ENCODE measurements at places on chromosomes 7 and 10.

DNA sequence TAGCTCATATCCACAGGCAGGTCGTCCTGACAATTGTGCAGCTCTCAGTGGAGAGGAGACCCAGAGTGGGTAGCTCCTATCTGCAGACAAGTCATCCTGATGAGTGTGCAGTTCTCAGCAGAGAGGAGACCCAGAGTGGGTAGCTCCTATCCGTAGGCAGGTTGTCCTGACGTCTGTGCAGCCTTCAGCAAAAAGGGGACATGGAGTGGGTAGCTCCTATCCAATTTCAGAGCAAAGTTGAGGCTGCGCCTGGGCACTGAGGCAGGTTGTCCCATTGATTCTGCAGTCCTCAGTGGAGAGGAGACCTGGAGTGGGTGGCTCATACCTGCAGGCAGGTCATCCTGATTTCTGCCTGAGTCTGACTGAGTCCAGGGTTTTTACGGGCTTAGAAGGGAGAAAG is 111.8 kb downstream of the HPSE2 start:
- DNase-seq: no peak

DNA sequence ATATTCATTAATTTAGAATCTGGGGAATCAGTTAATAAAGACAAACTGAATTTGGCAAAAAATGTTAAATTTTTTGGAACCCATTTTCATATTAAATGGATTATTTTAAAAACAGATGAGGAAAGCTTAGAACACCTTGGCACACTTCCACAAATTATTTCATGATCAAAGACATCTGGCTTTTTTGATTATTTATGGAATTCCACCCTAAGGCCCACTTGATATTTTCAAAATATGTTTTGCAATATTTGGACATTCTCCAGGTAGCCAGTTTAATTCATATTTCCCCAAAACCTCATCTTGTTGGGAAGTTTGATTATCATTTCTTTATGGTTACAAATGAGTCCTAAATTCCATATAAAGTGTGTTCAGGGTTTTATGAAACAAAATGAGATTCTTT is 129.9 kb downstream of the DOCK4 start:
- no peak for DNase-seq

DNA sequence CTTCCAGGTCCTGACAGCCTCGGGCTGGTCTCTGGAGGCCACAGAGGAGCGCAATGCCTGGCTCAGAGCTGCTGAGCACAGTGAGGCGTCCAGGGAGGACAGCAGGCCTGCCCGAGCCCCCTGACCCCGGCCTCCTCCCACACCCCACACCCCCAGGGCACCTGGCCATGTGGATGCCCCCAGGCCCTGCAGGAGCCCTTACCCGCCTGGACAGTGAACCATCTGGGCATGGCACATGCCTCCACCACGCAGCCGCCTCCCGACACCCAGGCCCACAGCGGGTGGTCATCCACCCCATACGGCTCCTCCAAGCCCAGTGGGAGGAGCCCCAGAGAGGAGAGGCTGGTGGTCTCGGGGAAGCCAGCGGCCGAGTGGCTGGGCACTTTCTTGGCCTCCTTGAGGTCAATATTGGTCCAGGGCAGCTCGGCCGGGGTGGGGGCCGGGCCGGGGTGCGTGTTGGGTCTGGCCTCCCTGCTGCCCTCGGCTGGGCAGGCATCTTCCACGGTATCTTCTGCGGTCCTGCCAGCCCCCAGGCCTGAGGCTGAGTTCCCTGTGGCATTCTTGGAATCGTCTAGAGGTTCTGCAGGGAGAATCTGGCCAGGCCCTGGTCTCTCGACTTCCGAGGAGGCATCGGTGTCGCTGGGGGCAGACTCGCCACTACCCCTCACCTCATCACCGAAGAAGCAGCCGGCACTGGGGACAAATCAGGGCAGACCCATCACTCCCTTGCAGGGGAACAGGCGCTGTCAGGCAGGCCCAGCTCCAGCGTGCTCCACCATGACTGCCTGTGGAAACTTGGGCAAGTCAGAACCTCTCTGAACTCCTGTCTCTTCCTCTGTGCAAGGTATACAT is 18.6 kb downstream of the TECPR1 start:
- DNase-seq: no peak

- DNase-seq: no peak
These were observed 796 bp downstream of the CDK14 start for GRCh38 chr7:90596671-90597562.

DNA sequence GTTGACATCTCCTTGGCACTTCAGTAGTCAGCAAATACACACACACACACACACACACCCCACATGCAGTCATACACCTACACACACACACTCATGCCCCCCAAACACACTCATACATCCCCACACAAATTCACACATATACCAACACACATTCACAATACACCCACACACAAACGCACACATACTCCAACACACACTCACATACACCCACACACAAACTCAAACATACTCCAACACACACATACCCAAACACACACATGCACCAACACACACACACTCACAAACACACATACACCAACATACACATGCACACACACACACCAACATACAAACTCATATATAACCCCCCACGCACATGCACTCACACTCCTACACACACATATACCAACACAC is 31.4 kb upstream of the CHST15 start:
- DNase-seq: no peak

DNA sequence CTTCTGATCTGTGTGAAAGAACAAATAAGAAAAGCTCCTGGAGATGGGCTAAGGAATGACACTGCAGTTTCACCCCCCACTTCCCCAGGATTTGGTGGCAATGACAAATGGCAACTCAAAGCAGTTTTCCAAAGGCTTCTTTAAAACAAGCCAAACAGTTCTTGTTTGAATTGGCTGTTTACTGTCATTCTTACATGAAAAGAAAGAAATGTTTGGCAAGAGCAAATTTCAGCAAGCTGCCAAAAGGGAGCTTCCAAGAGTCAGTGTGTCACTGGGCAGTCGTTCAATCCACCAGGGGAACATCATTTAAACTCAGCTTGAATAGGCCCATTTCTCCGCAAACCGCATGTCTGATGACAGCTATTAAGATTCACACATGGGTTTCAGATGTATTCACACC is 119.0 kb upstream of the RHOBTB1 start:
- no peak for DNase-seq

DNA sequence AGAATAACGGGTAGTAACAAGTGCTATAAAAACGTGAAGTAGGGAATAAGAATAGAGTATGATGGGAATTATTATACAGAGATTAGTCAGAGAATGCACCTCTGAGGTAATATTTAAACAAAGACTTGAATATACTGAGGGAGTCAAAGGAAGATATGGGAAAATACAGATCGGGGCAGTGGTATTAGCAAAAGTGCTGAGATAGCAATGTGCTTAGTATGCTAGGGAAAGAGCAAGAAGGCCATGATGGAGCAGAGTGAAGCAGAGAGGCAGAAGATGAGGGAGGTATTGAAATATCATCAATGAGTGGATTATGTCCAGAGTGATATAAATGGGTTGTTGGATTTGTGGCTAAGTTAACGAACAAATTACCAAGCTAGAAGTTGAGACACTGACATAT is 96.5 kb upstream of the GPR22 start:
- DNase-seq: no peak

- DNase-seq: no peak
These were observed 169.1 kb downstream of the DIP2C start for GRCh38 chr10:520402-520787.

DNA sequence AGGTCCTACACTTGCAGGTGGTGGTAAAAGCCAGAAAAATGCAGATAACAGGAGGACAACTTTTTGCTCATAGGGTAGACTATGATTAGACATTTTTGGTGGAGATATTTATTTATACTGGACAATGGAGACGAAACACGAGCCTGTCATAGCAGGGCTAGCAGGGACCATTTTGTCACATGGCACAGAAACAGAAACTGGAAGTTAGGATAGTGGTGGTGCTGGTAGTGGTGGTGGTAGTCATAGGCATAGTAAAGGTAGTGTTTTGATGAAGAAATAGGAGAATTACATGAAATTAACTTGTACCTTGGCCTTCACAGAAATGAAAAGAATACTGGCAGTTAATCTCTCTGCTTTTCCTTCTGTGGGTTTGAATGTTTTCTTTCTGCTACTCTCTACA is 8.8 kb upstream of the MGAM start:
- no peak for DNase-seq

- no peak for DNase-seq
These were observed 30.5 kb downstream of the GNA12 start for GRCh38 chr7:2813350-2814185.

DNA sequence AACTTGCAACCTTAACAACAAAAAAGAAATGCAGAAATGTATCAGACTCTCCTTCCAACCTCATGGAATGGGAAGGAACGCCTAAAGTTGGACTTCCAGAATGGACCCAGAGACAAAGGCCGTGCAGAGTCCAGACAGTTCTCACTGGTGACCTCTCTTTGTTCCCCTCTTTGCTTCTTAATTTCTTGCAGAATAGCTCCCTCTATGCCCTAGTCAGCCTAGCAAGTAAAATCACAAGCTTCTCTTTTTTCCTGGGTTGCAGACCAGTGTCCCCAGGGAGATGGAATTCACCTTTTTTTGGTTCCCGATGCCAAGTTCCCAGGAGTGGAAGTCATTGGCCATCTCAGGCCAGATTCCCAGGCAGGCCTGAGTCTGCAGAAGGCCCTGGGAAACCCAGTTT is 278.0 kb downstream of the CCSER2 start:
- no peak for DNase-seq

- no peak for DNase-seq
These were observed 4.0 kb upstream of the MYOZ1 start for GRCh38 chr10:73645251-73645650.

DNA sequence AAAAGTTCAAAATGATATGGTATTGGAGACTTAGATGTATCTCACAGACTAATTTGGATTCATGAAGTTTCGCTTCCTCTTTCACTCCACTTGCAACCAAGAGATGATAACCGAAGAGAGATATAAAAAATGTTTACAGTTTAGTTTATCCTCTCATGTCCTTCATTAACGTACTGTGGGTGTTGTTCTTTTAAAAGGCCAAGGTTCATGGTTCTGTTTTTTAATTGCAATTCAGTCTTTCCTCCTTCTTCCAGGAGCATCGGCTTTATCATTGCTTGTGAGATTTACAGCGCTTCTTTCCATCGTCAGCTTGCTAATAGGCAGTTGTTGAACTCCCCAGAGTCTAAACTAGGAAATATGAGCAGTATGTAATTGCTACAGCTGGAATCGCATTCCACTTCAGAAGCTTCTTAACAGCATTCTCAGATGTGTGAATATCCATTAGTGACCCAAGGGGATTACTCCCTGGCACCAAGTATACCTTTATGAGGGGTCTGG is 75.9 kb upstream of the HGF start:
- DNase-seq: no peak

- no peak for DNase-seq
These were observed 137.3 kb downstream of the VTI1A start for GRCh38 chr10:112584276-112584675.

DNA sequence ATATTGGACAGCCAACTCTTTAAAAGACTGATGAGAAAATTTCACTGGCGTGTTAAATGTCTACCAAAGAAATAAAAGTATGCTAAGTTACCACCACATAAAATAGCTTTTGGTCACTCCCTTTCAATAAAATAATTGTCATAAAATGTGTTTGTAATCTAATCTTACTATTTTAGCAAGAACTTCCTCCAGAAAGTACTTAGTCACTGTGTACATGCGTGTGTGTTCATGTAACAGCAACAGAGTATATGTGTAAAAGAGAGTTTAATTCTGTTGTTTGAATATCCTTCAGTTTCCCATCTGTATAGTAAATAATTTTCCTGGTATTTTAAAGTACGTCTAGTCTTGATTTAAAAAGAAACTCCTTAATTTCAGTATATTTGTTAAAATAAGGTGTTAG is 35.0 kb upstream of the WASL start:
- DNase-seq: no peak

- DNase-seq: no peak
These were observed 957 bp upstream of the SVIL start for GRCh38 chr10:29635711-29636144.

DNA sequence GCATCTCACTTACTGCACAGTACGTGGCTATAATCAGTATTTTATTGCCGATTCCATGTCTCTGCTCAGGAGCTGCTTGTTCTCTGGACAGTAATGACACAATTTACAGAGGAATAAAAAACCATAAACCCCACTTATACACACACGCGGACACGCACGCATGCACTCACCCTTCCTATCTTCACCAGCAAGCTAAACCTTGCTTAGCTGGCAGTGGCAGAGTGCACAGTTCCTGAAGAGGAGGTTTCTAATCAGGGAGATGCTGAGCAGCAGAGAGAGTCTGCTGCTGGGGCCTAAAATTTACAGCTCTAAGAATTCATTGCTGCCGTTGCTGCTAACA is 66.3 kb downstream of the SND1 start:
- no peak for DNase-seq

DNA sequence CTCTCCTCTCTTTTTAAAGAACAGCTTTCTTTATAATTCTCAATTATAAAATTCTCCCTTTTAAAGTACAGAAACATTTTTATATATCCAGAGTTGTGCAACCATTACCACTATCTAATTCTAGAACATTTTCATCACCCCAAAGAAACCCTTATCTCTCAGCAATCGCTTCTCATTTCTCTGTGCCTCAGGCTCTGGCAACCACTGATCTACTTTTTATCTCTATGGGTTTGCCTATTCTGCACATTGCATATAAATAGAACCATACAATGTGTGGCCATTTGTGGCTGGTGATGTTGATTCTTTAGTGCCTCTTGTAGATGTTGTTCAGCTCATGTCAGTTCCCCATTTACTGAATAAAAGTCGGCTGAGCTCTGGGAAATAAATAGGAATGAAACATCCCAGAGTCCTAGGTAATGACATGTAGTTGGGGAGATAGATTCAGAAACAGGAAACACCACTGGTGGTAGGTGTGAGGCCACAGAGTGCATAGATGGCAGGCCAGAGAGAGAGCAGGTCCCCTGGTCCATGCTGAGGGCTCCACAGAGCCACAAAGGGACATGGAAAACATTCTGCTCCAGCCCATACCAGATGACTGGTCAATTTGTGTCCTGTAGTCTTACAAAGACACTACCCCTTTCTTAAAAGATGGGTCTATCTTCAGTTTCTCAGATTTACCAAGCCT is 126.5 kb downstream of the PLPP4 start:
- DNase-seq: no peak

DNA sequence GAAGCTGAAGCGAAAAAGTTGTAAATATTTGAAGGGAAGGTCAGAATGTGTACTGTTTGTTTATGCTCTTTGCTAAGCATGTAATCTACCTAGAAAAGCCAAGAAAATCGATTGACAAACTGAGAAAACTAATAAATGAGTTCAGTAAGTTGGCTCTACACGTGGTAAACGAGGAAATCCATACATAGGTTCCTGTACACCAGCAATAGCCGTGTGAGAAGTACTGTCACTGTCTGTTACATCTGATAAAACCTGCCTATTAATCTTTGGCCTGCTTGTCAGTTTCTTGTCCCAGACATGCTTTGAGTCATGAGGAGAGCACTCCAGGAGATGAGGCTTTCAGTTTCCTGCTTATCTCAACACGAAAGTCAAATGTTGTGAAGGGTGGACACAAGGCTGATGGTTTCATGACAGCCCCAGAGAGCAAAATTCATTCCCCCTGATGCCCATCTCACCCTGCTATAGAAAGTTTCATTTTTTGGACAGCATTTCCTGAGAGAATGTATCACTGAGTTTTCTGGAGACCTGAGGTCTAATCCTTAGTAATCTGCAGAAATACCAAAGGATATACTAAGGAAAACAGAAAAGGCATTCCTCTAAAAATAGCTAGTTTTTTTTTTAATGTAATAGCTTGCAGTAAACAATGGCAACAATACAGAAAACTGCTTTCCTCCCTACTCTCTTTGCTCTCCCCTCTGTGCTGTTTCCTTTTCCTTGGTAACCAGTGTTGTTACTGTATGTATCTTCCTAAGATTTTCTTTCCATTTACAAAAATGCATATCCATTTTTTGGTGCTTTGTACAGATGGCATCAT is 18.8 kb downstream of the BMPR1A start:
- no peak for DNase-seq
